ENCODE measurements at places on chromosomes 7 and 10.

DNA sequence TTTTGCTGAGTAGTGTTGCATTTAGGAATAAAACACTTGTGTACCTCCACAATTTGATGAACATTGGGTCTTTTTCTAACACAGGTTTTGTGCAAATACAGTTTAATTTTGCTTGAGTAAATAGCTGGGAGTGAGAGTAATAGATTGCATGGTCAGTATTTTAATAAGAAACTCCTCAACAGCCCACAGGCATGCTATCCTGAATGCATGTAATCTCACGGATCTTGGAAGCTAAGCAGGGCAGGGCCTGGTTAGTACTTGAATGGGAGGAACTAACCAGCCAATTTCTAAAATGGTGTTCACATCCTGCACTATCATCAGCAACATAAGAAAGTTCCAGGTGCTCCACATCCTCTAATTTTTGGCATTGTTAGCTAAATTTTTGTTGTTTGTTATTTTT lies 685.4 kb upstream of the MBL2 start:
- DNase-seq = no peak

GRCh38 chr10:48364659-48365405 lies 58.4 kb downstream of the MAPK8 start:
- no peak for DNase-seq

DNA sequence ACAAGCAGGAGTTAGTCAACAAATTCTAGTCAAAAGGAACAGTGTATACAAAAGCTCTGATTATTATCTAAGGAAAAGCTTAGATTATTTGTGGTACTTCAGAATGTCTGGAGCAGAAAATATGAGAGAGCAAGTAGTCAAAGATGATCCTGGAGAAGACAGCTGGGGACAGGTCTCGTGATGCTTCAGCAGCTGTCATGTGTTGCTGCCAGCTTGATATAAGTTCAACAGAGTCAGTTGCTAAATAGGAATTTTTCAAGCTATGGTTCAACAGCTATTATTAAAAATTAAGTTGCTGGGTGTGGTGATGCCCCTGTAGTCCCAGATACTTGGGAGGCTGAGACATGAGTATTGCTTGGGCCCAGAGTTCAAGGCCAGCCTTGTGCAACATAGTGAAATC lies 240.0 kb upstream of the RHOBTB1 start:
- DNase-seq = no peak

DNA sequence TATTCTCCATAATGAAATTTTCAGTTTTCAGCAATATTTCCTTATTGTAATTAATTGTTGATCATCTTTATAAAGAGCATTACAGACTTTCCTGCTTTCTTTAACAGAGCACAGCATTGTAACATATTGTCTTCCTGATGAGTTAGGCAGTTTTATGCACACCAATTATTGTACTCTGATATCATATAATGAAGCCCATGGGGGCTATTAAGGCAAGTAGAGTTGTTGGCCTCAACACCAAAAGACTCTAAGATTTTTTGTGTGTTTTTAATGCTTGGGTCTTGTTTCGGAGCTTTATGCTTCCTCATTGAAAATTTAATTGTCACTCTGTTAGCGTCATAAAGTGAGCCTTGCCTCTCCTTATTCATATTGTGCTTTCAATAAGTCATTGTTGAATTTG lies 49.2 kb upstream of the ARID5B start:
- no peak for DNase-seq

DNA sequence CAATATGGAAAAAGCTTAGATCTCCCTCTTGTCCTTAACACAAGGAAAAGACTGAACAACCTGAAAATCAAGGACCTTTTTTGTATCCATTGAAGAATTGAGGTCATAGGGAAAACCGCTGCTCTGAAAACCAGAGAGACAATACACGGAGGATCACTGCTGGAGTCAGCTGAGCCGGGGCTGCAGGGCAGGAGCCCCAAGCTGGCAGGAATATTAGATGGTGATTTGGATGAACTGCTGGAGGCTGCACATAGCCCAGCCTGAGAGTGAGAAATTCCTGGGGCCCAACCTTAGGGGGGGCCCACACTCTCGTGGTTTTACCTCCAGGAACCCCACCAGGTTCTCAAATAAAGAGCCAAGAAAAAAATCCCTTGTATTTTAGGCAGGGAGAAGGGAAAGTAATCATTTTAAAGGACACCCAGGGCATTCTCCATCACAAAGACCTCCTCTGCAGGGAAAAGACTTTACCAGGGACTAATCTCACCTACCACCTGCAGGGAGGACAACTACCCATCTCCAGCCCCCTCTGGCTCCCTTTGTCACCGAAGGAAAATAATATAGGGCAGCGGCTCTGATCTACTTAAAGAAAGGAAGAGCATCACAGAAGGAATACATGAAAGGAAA lies 55.4 kb upstream of the RNF32 start:
- no peak for DNase-seq

Data from NCI-H526 treated with DMSO at 0.1 percent for 48 hours (cell line).